ENCODE measurements at places on chromosomes 2 and 18. TPM values are rescaled to one million over a fixed set of nuclear protein-coding genes. Genes with fewer than 3 reads are reported as not detected.

- no peaks in the 10 kb centered on the region for H3K4me1 ChIP-seq
- no peaks in the 10 kb centered on the region for H3K36me3 ChIP-seq
- no peak for DNase-seq
Measured at GRCh38 chr2:83115155-83115554, 1343.9 kb downstream of the SUCLG1 start.

The SERPINB11 gene
- total RNA-seq: not detected

- no peak overlapping the region for H3K27ac ChIP-seq
- H3K36me3 ChIP-seq: no peaks in the 10 kb centered on the region
- DNase-seq: no peak
- no peak overlapping the region for H3K4me3 ChIP-seq
Measured at GRCh38 chr18:52582061-52582460, 242.1 kb downstream of the DCC start.

DNA sequence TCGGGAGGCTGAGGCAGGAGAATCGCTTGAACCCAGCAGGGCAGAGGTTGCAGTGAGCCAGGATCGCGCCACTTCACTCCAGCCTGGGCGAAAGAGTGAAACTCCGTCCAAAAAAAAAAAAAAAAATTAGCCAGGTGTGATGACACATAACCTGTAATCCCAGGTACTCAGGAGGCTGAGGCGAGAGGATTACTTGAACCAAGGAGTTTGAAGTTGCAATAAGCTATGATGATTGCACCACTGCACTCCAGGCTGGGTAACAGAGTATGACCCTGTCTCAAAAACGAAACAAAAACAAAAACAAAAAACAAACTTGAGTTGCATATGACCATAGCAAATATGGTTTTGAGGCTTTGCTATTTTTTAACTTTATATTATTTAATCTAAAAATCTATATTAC is 25.8 kb downstream of the SANBR start:
- no peak overlapping the region for H3K4me3 ChIP-seq
- H3K27me3 ChIP-seq: no peaks in the 10 kb centered on the region
- H3K4me1 ChIP-seq: no peaks in the 10 kb centered on the region
- no peak for DNase-seq

The HOXD3 gene
- 1.0 TPM for total RNA-seq

- H3K4me3 ChIP-seq: no peak overlapping the region
- H3K36me3 ChIP-seq: no peaks in the 10 kb centered on the region
- H3K4me1 ChIP-seq: peaks cover 10% of the 10 kb centered on the region
- no peak for DNase-seq
- H3K27ac ChIP-seq: no peak overlapping the region
Measured at GRCh38 chr2:28327581-28327955, 65.1 kb upstream of the FOSL2 start.

- no peak overlapping the region for H3K27ac ChIP-seq
- H3K4me1 ChIP-seq: no peaks in the 10 kb centered on the region
- no peaks in the 10 kb centered on the region for H3K36me3 ChIP-seq
- H3K27me3 ChIP-seq: no peaks in the 10 kb centered on the region
- H3K4me3 ChIP-seq: no peak overlapping the region
Measured at GRCh38 chr2:182366628-182367027, 60.2 kb downstream of the PDE1A start.

GRCh38 chr2:66568650-66569300 is 133.8 kb downstream of the MEIS1 start:
- peaks cover 4% of the 10 kb centered on the region for H3K4me1 ChIP-seq
- no peak overlapping the region for H3K4me3 ChIP-seq
- no peak overlapping the region for H3K27ac ChIP-seq
- no peaks in the 10 kb centered on the region for H3K36me3 ChIP-seq
- no peaks in the 10 kb centered on the region for H3K27me3 ChIP-seq

The MARS2 gene
- total RNA-seq: 7.8 TPM

DNA sequence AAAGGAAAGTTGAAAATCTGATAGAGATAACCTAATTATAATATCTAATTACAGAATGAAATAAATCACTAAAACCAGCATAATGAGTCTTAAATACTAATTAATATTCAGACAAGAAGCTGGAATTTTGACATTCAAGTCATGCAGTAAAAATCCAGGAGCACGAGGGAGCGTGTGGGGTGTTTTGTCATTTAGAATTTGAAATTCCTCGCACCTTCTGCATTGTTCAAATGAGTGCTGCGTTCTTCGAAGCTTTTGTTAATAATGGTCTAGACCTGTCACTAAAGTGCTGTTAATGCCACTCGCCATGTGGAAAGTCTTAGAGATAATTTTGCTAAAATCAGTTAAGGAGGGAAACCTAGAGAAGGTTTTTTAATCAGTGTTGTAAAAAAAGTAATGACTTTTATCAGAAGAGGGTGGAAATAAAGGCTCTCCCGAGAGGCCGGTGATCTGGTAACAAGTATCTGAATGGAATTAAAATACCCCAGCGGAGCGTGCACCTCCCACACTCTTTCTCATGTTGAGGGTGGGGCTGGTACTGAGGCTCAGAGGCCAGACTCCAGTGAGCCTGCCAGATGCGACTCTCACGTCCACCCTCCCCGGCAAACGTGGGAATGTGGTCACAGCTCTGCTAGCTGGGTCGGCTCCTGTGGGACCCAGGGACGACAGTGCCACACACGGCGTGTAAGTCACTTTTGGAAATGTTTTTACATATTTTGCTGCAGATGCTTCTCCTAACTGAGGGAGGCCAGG is 69.4 kb upstream of the MYT1L start:
- DNase-seq: peak; percentile 34
- no peaks in the 10 kb centered on the region for H3K27me3 ChIP-seq
- no peak overlapping the region for H3K27ac ChIP-seq
- no peak overlapping the region for H3K4me3 ChIP-seq

GRCh38 chr2:24365826-24366225 is 5.5 kb upstream of the ITSN2 start:
- no peak overlapping the region for H3K4me3 ChIP-seq
- peaks cover 25% of the 10 kb centered on the region for H3K4me1 ChIP-seq
- no peaks in the 10 kb centered on the region for H3K36me3 ChIP-seq
- no peak for DNase-seq

DNA sequence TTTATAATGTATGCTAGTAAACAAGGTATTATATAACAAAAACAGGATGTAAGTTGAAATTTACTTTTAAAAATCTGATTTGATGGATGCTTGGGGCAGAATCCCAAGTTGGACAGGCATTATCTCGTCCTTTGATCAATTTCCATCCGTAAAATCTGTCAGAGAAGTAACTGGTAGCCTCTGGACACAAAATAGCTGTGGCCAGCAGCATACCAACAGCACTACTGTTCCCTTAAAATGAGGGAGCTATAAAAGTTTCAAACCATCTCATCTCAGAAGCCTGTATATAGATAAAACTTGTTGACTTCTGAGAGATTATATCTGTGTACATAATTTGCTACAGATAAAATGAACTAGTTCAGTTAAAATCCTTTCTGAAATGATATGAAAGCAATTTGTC is 14.7 kb upstream of the METAP1D start:
- no peaks in the 10 kb centered on the region for H3K27me3 ChIP-seq
- no peaks in the 10 kb centered on the region for H3K4me1 ChIP-seq
- no peaks in the 10 kb centered on the region for H3K36me3 ChIP-seq

The SLC19A3 gene
- 6.2 TPM for total RNA-seq

- H3K27me3 ChIP-seq: no peaks in the 10 kb centered on the region
- peaks cover 5% of the 10 kb centered on the region for H3K4me1 ChIP-seq
- peaks cover 14% of the 10 kb centered on the region for H3K36me3 ChIP-seq
- DNase-seq: peak; percentile 71
Measured at GRCh38 chr2:127051116-127052056, 55.6 kb downstream of the BIN1 start.

- no peaks in the 10 kb centered on the region for H3K36me3 ChIP-seq
- DNase-seq: no peak
- no peaks in the 10 kb centered on the region for H3K27me3 ChIP-seq
- H3K4me1 ChIP-seq: no peaks in the 10 kb centered on the region
Measured at GRCh38 chr18:56492136-56492535, 146.3 kb downstream of the TXNL1 start.

- H3K4me1 ChIP-seq: no peaks in the 10 kb centered on the region
- H3K36me3 ChIP-seq: no peaks in the 10 kb centered on the region
- H3K27ac ChIP-seq: no peak overlapping the region
- peak overlapping the region; percentile 9 for H3K4me3 ChIP-seq
- peak; percentile 13 for DNase-seq
- H3K27me3 ChIP-seq: peaks cover 51% of the 10 kb centered on the region
Measured at GRCh38 chr2:78992807-78993517, 32.5 kb upstream of the REG3G start.

The RESP18 gene
- not detected for total RNA-seq

DNA sequence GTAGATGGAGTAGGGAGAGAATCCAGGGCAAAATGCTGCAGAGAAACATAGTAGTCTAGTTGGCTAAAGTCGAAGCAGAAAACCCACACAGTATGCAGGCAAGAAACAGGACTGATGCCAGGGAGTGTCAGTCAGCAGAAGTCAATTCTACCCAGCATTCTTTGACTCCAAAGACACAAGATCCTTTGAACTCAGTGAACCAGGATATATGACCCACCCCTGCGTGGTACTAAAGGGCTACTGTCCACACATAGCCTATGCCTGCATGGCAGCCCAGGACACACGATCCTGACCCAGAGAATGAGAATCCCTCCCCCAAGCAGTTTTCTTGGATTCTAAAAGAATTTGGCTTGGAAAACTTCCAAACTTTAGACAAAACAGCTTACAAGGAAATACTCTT is 42.5 kb downstream of the ALK start:
- H3K4me1 ChIP-seq: no peaks in the 10 kb centered on the region
- H3K36me3 ChIP-seq: no peaks in the 10 kb centered on the region
- no peaks in the 10 kb centered on the region for H3K27me3 ChIP-seq
- no peak for DNase-seq
- H3K4me3 ChIP-seq: no peak overlapping the region

DNA sequence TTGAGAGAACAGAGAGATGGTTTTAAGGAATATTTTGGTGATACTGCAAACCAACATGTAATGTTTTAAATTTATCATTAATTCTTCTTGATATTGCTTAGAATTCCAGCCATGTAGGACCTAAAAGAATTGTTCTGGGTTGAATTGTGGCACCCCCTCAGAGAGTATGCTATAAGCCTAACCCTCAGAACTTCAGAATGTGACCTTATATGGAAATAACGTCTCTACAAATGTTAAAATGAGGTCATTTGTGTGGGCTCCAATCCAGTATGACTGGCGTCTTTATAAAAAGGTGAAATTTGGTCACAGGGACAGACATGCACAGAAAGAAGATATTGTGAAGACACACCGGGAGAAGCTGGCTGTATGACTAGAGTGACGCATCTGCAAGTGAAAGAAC is 193.6 kb downstream of the NRXN1 start:
- no peak overlapping the region for H3K27ac ChIP-seq
- no peak overlapping the region for H3K4me3 ChIP-seq
- no peaks in the 10 kb centered on the region for H3K36me3 ChIP-seq
- no peak for DNase-seq
- H3K4me1 ChIP-seq: no peaks in the 10 kb centered on the region

- DNase-seq: no peak
- H3K4me3 ChIP-seq: no peak overlapping the region
- no peaks in the 10 kb centered on the region for H3K4me1 ChIP-seq
- no peaks in the 10 kb centered on the region for H3K36me3 ChIP-seq
- no peaks in the 10 kb centered on the region for H3K27me3 ChIP-seq
Measured at GRCh38 chr2:83016343-83017110, 1442.6 kb downstream of the SUCLG1 start.

GRCh38 chr2:145411493-145411892 is 891.6 kb upstream of the ZEB2 start:
- no peaks in the 10 kb centered on the region for H3K27me3 ChIP-seq
- H3K36me3 ChIP-seq: no peaks in the 10 kb centered on the region
- no peak overlapping the region for H3K4me3 ChIP-seq
- no peak overlapping the region for H3K27ac ChIP-seq
- no peaks in the 10 kb centered on the region for H3K4me1 ChIP-seq

- no peaks in the 10 kb centered on the region for H3K27me3 ChIP-seq
- H3K36me3 ChIP-seq: no peaks in the 10 kb centered on the region
- H3K4me1 ChIP-seq: no peaks in the 10 kb centered on the region
- no peak for DNase-seq
- no peak overlapping the region for H3K4me3 ChIP-seq
- H3K27ac ChIP-seq: no peak overlapping the region
Measured at GRCh38 chr2:12343141-12343540, 373.6 kb upstream of the TRIB2 start.

DNA sequence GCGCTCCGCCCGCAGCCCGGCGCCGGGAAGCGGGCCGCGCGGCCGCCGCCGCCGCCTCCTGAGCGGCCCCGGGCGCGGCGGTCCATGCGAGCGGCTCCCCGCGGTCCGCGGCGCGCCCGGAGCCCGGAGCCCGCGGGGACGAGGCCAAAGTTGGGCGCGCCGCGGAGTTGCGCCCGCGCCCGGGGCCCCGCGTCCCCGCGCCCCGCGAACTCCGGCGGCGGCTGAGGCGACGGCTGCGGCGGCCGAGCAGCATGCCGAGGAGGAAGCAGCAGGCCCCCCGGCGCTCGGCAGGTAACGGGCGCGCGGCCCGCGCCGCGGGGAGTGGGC is 992 bp downstream of the TSHZ1 start:
- H3K4me1 ChIP-seq: peaks cover 8% of the 10 kb centered on the region
- no peaks in the 10 kb centered on the region for H3K36me3 ChIP-seq
- DNase-seq: no peak
- peak overlapping the region; percentile 70 for H3K27ac ChIP-seq

GRCh38 chr2:204695506-204695905 is 150.2 kb downstream of the PARD3B start:
- H3K27me3 ChIP-seq: no peaks in the 10 kb centered on the region
- no peak overlapping the region for H3K4me3 ChIP-seq
- H3K36me3 ChIP-seq: no peaks in the 10 kb centered on the region
- H3K4me1 ChIP-seq: peaks cover 8% of the 10 kb centered on the region
- H3K27ac ChIP-seq: no peak overlapping the region

The KLHL41 gene
- total RNA-seq: 1.5 TPM

- no peaks in the 10 kb centered on the region for H3K36me3 ChIP-seq
- H3K4me1 ChIP-seq: peaks cover 48% of the 10 kb centered on the region
- H3K27me3 ChIP-seq: no peaks in the 10 kb centered on the region
- H3K27ac ChIP-seq: no peak overlapping the region
- H3K4me3 ChIP-seq: no peak overlapping the region
- no peak for DNase-seq
Measured at GRCh38 chr18:12885500-12885899, 1.5 kb upstream of the PTPN2 start.

DNA sequence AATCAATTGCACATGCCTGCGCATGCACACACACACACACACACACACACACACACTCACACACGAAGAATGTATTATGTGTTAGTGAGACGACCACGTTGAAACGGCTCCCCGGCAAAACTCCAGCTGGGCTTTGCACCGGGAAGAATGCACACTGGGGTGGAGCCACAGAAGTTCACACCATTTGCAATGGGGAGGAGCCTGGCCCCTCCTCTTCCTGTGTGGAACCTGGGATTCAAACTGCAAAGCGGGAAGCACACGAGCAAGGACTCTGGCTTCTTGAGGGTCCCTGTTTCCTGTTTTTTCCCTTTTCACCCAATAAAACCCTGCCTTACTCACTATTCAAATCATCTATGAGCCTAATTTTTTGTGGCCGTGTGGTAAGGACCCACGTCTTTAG is 304.0 kb upstream of the TMEFF2 start:
- no peak for DNase-seq
- no peaks in the 10 kb centered on the region for H3K36me3 ChIP-seq
- H3K27me3 ChIP-seq: no peaks in the 10 kb centered on the region
- H3K4me1 ChIP-seq: no peaks in the 10 kb centered on the region
- no peak overlapping the region for H3K27ac ChIP-seq

The GPR39 gene
- 24.4 TPM for total RNA-seq

The FLACC1 gene
- 2.0 TPM for total RNA-seq

GRCh38 chr2:27441226-27441926 is 805 bp upstream of the KRTCAP3 start:
- peak; percentile 3 for DNase-seq
- no peak overlapping the region for H3K4me3 ChIP-seq
- H3K27me3 ChIP-seq: no peaks in the 10 kb centered on the region
- H3K27ac ChIP-seq: no peak overlapping the region
- no peaks in the 10 kb centered on the region for H3K4me1 ChIP-seq
- H3K36me3 ChIP-seq: peaks cover 84% of the 10 kb centered on the region
